ENCODE measurements at places on chromosomes 12 and 14.

DNA sequence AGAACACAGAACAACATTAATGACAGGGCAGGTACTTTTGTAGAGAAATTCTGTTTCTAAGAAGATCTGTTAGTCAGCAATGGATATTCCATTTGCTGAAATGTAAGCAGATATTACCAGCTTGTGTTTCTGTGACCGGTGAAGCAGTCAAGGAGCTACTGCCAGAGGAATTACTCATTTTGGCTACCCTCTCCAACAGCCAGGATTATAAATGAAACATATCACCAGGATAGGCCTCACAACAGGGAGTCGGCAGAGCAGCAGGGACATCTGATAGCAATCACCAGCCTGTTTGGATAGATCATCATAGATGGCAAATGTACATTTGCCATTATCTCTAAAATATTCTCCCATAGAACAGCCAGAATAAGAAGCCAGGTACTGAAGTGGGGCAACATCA, 440.7 kb downstream of the KCNH5 start:
- peak; percentile 11 for DNase-seq

- no peak for DNase-seq
These were observed 35.2 kb downstream of the MVK start for GRCh38 chr12:109608793-109609192.

GRCh38 chr12:64713376-64713775, 45.8 kb downstream of the GNS start:
- no peak for DNase-seq

DNA sequence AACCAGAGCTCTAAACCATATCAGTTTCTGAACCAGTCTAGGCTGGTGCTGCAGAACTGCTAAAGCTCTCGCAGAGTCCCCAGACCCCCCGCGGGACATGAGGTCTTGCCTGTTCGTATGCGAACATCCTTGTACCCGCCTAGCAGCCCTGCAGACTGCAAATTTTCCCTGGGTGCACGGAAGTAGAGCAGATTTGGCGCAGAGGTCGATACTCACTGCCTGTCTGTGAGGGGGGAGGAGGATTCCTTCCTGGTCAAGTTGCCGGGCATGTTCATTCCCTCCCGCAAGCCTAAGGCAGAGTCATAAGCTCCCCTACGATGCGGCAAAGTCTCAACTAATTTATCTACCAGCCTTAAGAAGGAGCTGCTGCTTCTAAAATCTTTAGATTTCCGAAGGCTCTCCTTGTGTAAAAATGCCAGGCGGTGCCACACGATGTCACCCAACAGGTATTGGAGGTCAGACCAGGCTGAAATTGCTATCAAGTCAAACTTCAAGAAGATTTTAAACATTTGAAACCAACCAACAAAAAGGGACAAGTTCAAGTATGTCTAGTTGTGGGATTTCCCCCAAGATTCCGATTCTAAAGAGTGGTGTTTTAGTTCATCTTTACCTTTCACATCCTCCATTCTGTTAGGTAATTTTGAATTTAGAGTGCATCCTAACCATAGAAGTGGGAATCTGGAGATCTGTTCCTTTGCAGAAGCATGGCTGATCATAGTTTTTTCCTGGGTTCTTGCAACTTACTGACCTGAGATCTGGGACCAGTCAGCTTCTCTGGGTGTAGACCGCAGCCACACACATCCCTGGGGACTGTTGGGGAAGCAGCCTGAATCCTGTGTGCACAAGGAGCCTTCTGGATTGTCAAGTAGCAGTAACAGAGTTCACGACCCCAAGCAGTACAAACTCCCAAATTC, 1.6 kb upstream of the PAX9 start:
- no peak for DNase-seq

GRCh38 chr12:29238822-29239291, 89.8 kb downstream of the FAR2 start:
- peak; percentile 37 for DNase-seq

DNA sequence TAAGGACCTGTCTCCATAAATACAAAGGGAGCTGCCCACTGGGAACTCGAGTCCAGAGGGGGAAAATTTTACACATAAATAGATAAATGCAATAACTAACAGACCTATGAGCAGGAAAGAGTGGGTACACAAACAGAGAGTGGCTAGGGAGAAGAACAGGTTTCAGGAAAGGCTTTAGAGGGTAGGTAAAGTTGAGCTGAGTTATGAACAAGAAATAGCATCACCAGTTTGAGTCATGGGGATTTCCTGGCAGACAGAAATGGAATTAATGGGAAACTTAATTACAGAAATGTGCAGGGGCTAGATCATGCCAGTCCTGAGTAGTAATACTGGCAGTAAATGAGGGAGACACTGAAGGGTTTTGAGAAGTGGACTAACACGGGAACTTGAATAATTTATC, 58.0 kb upstream of the CCDC175 start:
- no peak for DNase-seq

DNA sequence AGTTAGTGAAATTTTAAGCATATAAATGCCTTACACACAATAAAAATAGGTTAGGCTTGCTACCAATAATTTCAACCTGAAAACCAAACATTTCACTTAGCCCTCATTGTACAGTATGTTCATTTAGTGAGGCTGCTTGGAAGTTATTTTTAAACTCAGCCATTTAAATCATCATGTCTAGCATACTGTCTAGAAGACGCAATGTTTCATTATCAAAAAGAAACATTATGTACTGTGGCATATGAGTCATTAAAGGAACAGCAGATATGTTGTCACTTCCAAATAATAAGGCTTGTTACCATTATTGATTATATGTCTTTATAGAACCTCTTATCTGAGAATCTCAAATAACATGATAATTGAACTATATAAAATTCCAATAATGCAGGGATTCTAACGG, 304.7 kb downstream of the RMST start:
- no peak for DNase-seq

- DNase-seq = peak; percentile 64
These were observed 2.5 kb downstream of the DUSP6 start for GRCh38 chr12:89349814-89350213.

GRCh38 chr12:64633940-64634337, 23.6 kb downstream of the RASSF3 start:
- peak; percentile 80 for DNase-seq

DNA sequence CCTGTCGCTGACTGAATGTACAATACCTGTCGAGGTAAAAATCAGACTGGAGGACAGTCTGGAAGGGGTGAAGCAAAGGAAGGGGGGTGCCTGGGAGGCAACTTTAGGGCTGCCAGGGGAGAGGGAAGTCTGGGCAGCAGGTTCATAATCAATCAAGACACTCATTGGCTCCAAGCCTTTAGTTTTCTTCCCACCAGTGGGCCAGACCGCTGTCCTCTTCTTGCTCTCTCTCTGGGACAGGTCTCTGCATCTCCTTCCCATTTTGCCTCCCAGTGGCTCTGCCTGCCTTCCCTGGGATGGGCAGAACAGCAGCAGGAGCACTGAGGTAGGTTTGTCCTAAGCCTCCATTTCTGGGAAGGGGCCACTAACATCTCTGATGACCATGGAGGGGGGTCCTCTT, 206.5 kb downstream of the TTC8 start:
- no peak for DNase-seq

- peak; percentile 45 for DNase-seq
These were observed 62.4 kb downstream of the TMX1 start for GRCh38 chr14:51302295-51303030.

- DNase-seq = no peak
These were observed 12.5 kb downstream of the RTL1 start for GRCh38 chr14:100891051-100891450.

GRCh38 chr14:34650786-34651584, 21.0 kb upstream of the SNX6 start:
- peak; percentile 94 for DNase-seq

- no peak for DNase-seq
These were observed 29.5 kb downstream of the MYO1H start for GRCh38 chr12:109377139-109377685.

- DNase-seq = no peak
These were observed 938.0 kb downstream of the GALC start for GRCh38 chr14:87055007-87055406.

GRCh38 chr14:90576981-90577660, 180.3 kb downstream of the CALM1 start:
- no peak for DNase-seq

DNA sequence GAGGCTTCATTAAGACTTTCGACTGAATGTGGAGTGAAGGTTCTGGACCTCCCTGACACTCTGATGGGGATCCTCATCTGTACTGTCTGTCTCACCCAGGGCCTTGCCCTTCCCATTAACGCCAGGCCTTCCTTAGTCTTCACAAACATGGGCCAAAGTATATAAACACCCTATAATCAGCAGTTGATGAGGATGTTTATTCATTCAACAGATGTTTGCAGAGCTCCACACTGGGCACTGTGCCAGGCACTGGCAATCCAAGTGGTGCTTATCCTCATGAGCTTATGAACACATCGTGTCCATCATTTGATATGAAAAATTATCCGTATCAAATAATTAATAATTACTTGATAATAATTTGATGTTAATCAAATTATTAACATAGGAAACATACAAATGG, 454.4 kb downstream of the FUT8 start:
- no peak for DNase-seq

DNA sequence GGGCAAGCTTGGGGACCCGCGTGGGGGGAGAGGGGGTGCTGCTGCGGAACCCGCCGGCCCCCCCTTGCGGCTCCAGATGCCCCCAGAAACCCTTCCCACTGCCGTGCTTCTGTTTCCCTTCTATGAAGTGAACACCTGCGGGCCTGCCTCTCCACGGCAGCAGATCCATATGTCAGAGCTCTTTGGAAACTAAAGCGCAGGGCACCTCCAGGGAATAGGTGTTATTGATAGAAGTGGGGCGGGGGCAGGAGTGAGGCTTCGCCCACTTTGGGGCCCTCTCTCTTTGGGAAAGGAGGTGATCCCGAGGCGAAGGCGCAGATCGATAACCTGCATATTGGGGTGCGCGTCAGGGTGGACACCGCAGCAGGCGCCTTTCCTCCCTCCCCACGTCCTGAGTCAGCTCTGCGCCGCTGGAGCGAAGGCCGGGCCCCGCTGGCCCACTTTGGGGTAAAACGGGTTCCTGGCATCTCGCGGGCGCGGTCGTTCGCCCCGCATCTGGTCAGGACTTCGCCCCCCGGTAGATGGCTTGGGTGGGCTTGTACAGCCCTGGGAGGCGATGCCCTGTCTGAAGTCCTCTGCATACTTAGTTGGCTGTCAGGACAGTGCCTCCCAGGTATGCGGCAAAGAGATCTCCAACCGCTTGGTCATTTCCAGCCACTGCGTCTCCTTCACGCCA, 524 bp downstream of the KMT5A start:
- DNase-seq = peak; percentile 43

DNA sequence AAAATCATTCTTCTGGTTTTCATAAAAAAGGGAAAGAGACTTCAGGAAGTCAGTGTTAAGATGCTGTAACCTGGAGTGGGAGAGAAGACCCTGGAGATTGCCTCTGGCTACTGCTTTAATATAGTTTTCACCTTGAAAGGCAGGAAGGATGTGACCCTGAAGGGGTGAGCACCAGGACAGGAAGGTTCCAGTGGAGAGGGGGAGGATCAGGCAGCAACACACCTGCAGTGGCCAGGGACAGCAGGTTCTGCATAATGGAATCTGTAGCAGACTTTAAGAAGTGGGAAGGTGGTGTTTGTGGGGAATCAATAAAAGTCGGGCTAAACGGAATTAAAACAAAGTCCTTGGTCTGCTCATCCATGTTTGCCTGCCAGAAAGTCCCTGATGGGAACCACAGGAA, 6.3 kb upstream of the HEATR5A start:
- DNase-seq = no peak

GRCh38 chr14:35247777-35248475, 44.3 kb upstream of the PSMA6 start:
- no peak for DNase-seq

GRCh38 chr12:116592731-116593130, 33.5 kb downstream of the MAP1LC3B2 start:
- DNase-seq = no peak

DNA sequence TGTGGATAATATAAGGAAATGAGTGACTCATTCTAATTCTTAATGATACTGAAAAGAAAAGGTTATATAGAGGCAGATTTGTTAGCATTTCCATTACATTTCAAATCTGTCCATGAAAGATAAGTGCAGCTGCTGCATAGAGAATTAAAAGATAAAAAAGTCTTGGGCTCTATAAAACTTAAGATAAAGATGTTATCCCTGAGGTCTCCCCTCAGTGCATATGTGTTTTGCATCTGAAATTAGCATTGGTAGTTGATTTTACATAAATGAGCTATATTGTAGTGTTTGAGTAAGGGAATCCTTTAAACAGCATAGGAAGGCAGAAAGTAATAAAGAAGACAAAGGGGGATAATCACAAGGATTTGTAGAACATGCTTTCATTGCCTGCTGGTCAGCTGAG, 206.2 kb downstream of the FSCB start:
- DNase-seq = no peak

DNA sequence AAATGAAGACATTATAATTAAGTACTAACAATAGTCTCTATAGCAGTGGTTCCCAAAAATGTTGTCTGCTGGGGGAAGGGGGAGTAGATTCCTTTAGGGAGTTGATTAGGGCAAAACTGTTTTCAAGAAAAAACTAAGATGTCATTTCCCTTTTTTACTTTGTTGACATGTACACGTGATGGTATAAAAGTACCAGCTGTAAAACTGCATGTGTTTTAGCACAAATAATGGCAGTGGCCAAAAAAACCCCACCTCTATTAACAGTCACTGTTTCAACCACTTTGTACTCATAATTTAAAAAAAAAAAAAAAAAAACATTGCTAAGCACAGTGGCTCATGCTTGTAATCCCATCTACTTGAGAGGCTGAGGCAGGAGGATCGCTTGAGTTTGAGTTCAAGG, 61.7 kb downstream of the PPP1R12A start:
- no peak for DNase-seq

DNA sequence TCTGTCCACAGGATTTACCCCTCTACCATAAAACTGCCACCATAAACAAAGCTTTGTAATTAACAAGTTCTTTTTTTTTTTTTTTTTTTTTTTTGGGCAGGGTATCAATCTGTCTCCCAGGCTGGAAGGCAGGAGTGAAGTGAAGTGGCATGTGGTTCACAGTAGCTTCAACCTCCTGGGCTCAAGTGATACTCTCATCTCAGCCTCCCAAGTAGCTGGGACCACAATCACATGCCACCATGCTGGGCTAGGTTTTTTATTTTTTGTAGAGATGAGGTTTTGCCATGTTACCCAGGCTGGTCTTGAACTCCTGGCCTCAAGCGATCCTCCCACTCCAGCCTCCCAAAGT, 61.1 kb upstream of the NUDT4 start:
- no peak for DNase-seq

GRCh38 chr12:94116191-94116590, 32.2 kb upstream of the PLXNC1 start:
- DNase-seq = no peak

DNA sequence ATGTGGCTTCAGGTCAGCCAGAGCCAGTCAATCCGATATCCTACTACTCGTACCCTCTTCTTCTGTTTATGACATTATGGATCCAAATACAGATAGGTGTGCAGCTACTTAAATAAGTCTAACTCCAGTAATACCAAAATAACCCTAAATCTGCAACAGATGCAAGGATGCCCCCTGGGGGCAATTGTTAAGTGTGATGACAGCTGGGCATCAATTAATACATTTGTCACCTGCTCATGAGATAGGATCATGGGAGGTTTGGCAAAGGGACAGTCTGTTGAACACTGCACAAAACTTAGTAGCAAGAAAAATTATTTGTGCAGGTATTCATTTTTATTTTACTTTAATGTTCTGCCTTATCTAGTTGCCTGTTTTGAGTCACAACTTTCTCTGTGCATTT, 83.2 kb downstream of the SLC38A6 start:
- DNase-seq = no peak
